Hematopoietic multipotent progenitor cell treated with erythropoietin and hydrocortisone succinate and interleukin-3 and kit ligand, for 6 days (in vitro differentiated cells): ENCODE measurements at places on chromosomes 6 and 20.

DNA sequence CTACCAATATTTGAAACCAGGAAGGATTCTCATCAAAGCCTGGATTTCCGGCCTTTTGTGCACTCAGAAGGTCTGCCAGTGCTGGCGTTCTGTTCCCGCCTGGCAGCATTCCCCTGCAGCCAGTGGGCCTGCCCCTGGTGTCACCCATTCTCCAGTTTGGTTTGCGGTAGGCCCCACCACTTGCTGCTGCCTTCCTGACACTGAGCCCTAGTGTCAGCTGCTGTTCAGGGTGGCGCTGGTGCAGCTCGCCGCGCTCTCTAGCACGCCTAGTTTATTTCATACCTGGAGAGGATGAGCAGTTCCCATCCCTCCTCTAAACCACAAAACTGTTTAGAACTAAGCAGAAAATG is 9.5 kb downstream of the NPEPL1 start:
- DNase-seq: no peak

DNA sequence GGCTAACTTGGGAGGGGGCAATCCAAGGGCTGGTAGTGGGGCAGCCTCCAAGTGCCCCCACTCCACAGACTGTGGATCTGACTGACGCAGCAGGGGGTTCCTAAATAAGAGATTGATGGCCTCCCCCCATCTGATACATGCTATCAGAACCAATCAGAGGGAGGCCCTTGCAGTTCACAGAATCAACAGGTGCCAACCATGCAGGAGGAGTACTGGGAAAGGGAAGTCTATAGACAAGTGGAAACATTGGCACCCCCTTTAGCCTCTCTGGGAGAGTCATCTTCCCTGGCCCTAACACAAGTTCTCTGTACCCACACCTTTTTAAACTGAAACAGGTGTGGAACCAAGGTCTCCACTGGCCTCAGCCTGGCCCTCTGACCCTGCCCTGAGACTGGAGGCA is 145.8 kb downstream of the OR2B2 start:
- no peak for DNase-seq

DNA sequence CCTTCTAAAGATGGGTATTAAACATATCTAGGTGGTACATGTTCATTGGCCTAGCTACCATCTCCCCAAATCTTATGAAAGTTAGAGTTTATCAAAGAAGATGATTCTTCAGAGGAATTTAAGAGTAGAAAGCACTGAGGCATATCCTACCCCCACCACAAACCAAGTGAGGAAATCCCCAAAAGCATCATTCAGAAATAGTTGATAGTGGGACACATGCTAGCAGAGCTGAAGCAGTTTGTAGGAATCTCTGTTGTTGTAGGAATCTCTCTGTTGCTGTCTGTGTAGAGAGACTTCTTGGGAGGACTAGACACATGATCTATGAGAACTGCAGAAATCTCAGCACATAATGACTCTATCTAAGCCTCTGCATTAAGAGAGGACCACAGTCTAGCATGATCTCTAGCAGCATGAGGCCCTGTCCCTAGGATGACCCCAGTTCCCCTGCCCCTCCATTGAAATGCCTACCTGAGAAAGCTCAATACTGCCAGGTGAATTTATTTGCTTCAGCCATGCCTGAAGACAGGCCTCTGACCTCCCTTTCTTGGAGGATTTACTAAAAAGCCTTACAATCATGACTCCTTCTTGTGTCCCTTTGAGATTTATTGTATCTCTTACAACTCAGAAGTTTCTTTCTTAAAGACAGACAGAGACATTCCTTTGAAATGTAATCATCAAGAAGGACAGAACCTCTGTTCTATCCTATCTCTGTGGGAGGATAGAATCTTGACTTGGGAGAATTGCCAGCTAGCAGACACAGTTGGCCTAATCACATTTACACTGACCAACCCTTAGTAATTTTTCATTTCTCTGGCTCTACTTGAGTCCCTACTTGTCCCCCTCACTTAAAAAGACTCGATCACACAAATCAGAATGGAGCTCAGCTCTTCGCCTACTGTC is 582.4 kb downstream of the PHF3 start:
- no peak for DNase-seq

- no peak for DNase-seq
Observed at GRCh38 chr6:95740157-95740556, 162.8 kb downstream of the MANEA start.

DNA sequence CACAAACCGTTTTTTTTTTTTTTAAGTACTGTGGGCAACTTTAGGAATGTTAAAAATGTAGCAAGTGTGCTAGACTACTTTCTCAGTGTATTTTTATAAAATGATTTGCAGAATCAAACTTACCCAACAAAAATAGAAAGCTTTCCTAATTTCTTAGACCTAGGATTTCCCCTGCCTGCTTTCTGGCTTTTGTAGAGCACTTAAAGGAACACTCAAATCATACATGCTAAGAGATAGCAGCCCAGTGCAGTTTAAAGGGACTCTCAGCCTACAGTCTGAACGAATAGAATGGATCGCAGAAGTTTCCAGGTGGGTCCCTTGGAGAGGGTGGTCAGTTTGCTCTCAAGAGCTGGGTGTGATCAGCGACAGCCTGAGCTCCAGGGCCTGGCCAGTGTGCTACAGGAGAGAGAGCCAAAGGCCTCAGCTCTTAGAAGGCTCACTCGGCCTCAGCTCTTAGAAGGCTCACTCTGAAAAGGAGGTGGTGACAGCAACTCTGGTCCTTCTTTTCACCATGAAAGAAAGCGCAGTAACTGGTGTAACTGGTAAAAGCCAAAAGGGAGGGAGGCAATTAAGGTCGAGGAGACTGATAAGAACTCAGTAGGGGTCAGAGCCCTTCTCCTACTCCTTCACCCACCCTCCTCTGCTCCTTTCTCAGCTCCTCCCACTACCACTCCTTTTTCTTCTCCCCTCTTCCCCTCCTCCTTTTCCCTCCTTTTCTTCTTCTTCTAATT is 142.4 kb downstream of the ZFP64 start:
- no peak for DNase-seq

- DNase-seq: no peak
Observed at GRCh38 chr6:715709-716491, 23.0 kb upstream of the EXOC2 start.

- peak; percentile 82 for DNase-seq
Observed at GRCh38 chr20:36465109-36466080, 75.9 kb upstream of the MYL9 start.

GRCh38 chr6:52921743-52922142 is 12.2 kb upstream of the GSTA3 start:
- no peak for DNase-seq

- DNase-seq: peak; percentile 15
Observed at GRCh38 chr6:83853178-83854000, at the start of gene RIPPLY2. Gene RIPPLY2 (plus strand): TSS chr6:83853360. CDS start chr6:83853417, 57 bp downstream.
